CD4-positive, alpha-beta T cell treated with Interleukin-6 at 100 ng/mL for 8 hours (primary cell): ENCODE measurements at places on chromosomes 4 and X.

- DNase-seq: no peak
Measured at GRCh38 chr4:168059251-168059650, 33.1 kb upstream of the ANXA10 start.

GRCh38 chrX:120564925-120565324 lies 4.2 kb upstream of the CUL4B start:
- no peak for DNase-seq

- DNase-seq: no peak
Measured at GRCh38 chr4:137422666-137423065, 109.6 kb downstream of the PCDH18 start.

GRCh38 chrX:125089761-125090445 lies 229.8 kb upstream of the TEX13C start:
- no peak for DNase-seq

DNA sequence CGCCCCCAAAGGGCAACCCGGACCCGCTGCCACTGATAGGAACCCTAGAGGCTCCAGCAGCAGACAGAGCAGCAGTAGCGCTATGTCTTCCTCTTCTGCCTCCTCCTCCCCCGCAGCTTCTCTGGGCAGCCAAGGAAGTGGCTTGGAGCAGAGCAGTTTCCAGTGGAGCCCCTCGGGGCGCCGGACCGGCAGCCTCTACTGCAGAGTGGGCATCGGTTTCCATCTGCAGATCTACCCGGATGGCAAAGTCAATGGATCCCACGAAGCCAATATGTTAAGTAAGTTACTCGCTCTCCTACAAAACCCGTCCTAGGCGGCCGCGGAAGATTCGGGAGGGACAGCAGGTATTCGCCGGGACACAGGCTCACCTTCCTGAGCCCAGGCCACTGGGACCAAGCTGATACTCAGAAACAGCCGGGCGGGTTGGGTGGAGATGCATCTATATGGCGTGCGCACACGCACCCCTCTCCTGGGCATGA lies 477 bp downstream of the FGF5 start:
- DNase-seq: no peak

DNA sequence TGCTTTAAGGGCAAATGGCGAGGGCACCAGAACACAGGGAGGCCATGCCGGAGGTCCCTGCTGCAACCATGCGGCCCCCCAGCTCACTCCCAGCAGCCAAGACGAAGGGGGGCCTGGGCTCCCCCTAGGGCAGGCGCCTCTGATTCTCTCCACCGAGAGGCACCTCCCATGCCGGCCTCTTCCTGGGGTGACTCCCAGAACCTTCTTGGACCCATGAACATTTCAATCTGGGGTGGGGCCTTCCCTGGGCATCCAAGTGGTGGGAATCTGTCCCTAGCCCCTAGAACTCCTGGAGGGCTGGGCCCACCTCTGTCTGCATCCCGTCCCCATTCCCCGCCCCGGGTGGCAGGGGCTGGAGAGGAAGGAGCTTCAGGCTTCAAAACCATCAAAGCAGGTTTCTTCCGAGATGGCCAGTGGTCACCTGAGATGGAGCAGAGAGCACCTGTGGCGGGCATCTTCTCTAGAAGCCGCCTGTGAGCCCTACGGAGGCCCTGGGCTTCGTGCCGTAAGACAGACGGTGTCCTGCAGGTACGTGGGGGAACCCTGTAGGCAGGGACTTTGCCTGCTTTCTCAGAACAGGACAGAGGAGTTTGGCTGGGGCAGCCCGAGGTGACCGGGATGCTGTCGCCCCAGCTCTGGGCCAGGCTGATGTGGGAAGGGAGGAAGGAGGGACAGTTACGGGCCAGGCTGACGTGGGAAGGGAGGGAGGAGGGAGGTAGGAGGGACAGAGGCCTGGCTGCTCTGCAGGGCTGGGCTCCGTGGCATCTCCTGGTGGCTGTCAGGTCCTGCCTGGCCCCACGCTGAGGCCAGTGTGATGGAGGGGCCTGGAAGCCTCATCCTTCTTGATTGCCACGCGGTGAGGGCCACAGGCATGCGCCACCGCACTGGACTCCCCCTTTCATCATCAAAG lies 6.8 kb upstream of the SLC25A6 start:
- DNase-seq: no peak

DNA sequence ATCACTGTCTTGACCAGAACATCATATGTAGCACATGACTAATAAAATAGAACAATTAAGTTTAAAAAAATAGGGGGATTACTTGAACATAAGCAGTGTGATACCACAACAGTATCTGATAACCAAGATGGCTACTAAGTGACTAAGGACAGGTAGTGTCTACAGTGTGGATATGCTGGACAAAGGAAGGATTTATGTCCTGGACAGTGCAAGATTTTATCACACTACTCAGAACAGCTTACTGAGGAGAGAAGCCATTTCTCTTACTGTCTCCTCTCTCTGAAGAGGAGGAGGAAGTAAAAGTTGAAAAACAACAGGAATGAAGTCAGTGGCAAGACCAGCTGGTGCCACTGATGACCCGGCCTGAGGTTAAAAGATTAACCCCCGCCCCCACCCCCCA lies 4.0 kb upstream of the SLC10A7 start:
- no peak for DNase-seq

DNA sequence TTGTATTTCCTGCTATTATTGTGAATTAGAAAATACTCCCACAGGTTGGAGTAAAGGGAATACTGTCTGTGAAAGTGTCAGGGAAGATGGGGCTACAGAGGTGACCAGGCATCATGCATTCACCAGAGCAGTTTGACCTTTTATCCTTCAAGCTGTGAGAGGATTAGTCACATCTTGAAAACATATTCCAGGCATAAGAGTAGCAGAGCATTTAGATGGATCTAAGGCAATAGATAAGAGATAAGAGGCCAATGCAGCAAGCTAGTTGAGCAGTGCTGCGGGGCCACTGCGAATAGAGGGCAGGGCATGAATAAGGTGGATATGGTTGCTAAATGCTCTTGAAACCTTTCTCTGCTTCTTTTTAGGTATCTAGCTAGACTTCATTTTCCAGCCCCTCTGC lies 470.7 kb upstream of the FTHL17 start:
- DNase-seq: no peak

GRCh38 chr4:140757232-140757630 lies 1.0 kb upstream of the TBC1D9 start:
- DNase-seq: no peak

GRCh38 chr4:62835631-62836030 lies 1573.6 kb downstream of the TECRL start:
- no peak for DNase-seq

DNA sequence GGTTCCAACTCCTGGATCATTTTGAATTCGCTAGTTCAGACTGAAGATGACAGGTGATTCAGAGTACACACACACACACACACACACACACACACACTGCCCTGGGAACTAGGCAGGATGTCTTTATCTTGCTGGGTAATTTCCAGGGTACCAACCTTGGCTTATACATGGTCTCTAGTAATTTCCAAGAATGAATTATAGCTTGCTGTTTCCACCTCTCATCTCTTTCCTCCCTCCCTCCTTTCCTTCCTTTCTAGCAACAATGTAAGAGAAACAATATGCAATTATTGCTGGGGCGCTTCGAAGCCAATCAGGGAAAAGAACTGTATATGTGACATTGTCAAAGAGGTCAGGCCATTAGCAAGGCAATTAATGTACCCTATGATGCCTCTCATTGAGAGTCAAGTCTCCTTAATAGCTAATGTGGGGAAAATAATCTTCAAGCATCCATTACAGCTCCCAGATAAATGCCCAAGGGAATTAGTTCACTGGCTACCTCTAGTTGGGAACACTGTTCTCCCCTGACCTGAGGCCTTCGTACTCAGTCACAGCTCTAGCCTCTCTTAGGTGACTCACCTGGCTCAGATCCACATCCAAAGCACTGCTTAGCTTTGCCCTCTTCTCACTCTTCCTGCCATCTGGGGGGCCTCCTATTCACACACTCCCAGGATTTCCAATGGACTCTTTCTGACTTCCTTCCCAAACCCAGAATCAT lies 311.5 kb downstream of the PPP1R2C start:
- DNase-seq: no peak

- peak; percentile 12 for DNase-seq
Measured at GRCh38 chrX:38985375-38985774, 184.1 kb downstream of the MID1IP1 start.

DNA sequence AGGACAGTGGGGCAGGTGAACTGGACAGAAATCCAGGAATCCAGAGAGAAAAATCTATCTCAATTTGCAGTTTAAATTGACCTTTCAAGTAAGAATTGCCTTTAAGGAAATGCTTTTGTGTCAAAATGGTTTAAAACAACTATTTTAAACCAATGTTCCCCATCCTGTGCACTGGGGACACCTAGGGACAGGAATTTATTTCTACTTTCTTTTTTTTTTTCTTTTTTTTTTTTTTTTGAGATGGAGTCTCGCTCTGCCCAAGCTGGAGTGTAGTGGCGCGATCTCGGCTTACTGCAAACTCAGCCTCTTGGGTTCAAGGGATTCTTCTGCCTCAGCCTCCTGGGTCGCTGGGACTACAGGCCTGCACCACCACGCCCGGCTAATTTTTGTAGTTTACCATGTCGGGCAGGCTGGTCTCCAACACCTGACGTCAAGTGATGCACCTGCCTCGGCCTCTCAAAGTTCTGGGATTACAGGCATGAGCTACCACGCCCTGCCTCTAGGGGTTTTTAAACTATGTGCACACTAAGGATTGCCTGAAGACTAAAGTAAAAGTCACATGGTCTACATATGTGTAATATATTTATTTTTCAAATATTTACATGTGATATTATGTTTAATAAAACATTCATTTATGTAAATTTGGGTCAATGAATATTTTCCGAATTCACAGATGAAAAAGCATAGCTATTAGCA lies 1213.4 kb downstream of the STIM2 start:
- no peak for DNase-seq

DNA sequence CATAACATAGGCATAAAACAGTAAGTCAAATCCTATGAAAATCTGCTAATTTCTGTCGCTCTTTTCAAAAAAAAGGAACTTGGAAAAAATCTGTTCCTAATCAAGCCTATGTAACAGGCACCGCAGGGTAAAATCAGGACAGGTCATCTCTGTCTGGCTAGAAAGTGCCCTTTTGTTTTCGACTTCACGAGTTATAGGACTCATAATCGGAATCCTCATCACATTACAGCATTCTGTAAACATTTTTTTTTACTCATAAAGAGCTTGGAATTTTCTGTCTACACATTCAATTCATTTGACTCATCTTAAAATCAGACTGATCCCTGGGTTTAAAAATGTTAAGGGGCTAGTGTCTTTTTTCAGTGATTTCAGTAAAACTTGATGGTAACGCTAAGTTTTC lies 181.7 kb upstream of the TBC1D9 start:
- DNase-seq: no peak

DNA sequence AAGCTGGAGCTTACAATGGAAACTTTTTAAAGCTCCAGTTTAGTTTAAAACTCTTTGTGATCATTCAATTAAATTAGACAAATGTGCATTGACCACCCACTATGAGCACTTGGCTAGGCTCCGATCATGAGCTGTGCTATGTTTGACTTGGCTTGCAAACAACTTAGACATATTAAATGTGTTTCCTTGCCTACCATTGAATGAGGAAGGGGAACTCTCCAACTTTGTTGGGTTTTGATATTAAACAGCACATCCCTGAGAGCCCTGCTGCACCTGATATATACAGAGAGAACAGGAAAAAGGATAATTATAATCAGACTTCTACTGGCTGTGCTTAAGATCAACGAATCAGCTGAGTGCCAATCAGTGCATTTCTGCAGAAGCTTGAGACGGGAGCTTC lies 71.4 kb upstream of the ADGRL3 start:
- no peak for DNase-seq

- peak; percentile 54 for DNase-seq
Measured at GRCh38 chrX:53089224-53089842, 4.6 kb upstream of the KANTR start.

DNA sequence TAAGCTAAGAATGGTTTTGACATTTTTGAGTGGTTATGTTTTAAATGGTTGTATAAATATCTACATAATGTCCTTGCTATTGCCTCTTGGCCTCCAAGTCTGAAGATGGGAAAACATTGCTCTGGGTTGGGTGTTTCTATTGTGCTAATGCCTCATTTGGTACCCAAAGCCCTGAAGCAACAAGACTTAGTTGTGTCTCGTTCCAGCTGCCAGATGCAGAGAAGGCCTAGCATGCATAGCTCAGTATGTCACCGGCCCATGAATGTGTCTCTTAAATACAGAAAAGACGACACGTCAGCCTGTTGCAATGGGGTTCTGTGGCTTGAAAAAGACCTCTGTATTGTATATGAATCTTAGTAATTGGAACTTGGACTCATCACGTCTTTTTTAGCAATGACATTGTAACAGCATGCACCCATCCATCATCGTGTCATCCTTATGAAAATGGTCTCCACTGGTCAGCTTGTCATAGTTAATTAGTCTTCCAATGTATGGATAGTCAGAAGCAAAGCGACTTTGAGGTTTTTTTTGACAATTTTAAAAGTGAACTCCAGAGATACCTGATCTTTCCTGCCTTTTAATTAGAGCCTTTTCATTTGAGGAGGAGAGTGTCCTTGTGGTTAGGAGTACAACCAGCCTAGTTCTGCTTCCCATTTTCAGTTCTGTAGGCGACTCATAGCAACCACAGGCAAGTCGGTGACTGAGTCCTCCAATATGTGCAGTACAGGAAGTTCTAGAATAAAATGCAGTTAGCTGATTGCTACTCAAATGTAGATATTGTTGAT lies 126.4 kb upstream of the GATB start:
- no peak for DNase-seq

- DNase-seq: no peak
Measured at GRCh38 chr4:81498046-81498445, 26.3 kb upstream of the RASGEF1B start.

DNA sequence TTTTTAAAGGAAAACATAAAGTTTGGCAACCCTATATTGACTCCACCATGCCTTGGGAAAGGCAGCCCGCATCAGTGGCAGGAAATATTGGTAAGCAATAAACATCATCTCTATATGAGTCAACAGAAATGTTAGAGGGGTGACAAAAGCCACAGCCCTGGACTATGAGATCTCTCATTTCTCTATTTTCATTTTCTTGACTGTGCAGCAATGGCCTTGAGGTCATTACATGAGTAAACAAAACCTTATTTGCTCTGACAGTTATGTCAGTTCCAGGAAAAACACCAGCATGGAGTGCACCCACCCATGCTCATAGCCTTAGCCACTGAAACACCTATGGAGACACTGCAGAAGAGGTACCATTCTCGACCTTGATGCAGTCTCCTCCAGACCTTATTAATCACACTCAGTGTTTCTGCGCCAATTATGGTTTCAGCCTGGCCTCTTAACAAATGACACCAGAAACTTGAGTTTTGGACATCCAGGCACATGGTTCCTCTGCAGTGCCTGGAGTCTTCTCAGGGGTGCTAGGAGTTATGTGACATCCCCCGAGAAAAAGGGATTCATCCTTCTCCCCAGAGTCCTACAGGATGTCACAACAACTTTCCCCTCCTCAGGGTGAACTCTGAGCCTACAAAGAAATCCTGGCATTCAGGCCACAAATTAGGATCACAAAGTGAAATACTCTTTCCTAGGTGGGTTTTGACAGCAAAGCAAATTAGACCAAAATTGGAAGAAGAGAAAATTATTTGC lies 16.0 kb upstream of the HPGD start:
- DNase-seq: no peak
